ENCODE measurements at places on chromosomes 7 and 10.

DNA sequence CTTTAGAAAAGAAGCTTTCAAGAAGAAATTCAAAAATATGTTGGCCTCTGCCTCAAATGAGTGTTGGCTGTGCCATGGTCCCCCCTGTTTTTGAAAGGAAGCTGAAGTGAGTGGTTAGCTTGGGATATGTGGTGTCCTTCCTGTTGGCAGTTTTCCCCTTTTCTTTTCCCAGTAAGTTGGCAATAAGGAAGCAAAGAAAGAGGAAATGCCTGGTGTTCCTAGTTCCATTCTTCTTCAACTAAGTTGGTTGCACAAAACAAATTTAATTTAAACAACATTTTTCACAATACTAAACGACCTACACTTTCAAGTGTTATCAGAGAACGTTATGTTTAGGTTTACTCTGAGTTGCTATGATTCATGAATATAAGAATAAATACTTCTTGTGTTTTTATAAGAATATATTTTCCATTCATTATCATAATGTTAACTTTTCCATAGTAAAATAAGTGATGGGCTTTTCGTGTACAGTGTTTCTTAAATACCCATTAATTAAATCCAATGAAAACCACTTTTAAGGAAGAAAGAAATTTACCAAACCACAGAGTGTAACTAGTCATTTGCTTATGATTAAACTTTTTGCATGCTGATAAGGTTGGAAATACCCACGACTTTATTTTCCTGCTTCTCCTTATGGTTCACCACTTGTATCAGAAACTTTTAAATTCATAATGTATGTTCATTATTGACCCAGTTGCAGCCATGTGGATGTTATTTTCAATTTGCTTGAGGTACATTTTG lies 7.7 kb downstream of the HDAC9 start:
- no peak for DNase-seq

- DNase-seq = no peak
These were observed 52.6 kb downstream of the TSPAN15 start for GRCh38 chr10:69503896-69504265.

DNA sequence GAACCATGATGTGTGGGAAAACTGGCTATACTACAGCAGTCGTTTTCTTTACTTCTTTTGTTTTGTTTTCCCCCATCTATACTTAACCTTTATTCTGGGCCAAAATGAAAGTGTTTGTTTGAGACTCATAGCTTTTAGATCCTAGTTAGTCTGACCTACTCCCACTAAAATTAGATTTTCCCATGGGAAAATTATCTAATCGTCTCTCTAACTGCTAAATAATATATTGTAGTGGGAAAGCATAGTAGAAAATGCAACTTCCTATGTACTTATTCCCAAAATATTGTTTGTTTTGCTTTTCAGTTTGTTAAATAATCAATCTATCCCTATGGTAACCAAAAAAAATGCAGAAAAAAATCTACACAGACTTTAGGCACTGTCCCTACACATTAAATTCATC lies 96.6 kb downstream of the NOC3L start:
- no peak for DNase-seq

DNA sequence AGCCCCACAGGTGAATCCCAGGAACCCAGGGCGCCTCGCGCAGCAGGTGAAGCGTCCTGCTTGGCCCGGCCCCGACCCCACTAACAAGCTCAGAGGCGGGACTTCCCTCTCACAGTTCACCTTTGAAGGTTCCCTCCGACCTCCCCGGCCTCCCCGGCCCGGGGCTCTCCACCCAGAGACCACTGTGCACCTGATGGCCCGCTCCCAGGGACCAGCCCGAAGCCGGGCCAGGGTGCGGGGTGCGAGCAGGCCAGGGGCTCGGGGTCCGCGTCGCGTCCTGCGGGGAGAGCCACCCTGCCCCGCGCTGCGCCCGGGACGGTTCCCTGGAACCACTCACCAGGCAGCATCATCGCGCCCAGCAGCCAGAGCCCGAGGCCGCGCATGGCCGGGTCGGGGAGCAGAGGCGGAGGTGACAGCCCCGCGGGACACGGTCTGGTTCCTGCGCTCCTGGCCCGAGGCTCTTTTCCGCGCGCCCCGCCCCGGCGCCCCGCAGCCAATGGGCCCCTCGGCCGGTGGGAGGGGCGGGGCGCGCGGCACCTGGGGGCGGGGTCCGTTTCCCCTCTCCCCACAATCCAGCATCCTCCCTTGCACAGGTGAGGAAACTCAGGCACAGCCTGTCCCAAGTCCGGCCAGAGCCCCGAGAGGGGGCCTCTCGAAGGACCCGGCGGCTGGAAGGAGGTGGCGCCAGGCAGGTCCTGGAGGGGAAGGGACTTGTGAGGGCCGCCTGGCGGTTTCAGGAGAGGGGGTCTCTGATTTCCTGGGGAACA lies at the start of gene ADAM8:
Gene ADAM8 (minus strand): TSS at position 434 of the 767 bp plus-strand sequence. CDS start 51 bp downstream, at position 383.
- no peak for DNase-seq

DNA sequence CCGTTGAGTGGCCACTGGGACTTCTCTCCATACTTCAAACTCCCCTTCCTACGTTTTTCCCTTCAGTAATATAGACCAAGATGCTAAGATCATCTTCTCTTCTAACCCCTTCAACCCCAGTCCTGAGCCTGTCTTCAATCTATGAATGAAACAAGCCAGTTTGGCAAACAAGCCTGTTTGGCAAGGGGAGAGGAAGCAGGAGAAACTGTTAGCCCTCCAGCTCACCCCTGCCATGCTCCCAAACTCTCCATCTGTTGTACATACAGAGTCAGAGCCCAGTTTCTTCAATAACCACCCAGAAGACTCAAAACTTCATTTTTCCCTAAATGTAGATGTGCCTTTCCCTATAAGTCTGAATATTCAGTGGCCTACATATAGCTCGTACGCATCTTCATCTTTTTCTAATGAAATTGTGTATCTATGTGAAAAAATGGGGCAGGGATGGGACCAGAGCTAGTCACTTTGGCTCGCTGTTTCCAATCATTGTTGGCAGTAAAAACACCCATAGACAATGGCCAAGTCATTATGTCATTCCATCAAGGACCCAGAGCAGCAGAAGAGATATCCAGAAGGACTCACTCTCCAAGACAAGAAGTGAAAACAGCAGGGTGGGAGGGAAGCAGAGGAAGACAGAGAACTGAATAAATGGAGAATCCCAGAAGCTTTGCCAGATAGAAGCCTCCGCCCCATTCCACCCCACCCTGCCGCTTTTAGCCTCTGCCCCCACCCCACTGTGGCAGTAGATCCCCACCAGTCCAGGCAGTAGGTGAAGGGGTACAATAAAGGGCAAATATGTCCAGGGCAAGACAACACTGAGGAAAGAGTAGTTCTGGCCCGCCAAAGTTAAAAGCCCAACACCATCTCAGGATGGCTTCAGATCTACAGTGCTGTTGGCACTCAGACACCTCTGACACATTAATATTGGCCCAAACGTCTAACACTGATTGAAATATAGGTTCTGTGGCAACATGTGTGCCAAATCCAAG lies 87.3 kb downstream of the DOCK4 start:
- no peak for DNase-seq

DNA sequence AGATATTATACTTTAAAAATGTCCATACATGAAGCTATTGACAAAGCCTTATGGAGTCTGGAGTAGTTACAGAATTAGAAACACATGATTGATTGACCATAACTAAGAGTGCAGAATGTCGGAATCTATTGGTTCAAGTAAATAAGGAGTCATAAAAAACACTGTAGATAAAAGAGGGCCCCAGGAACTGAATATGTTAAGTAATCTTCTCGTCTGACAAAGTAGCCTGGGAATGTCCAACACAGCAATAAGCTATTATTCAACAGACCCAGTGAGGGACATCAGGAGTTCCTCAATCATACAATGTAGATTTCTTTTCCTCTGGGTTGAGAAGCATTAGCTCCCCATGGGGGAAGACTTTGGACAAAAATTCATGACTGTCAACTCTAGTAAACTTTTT lies 782.0 kb downstream of the SUGCT start:
- DNase-seq = no peak

All from HCT116 (cell line).